Central memory CD4-positive, alpha-beta T cell (primary cell): ENCODE measurements at places on chromosomes 3 and 15.

GRCh38 chr3:157981819-157982218, 124.4 kb downstream of the SHOX2 start:
- no peak for DNase-seq

DNA sequence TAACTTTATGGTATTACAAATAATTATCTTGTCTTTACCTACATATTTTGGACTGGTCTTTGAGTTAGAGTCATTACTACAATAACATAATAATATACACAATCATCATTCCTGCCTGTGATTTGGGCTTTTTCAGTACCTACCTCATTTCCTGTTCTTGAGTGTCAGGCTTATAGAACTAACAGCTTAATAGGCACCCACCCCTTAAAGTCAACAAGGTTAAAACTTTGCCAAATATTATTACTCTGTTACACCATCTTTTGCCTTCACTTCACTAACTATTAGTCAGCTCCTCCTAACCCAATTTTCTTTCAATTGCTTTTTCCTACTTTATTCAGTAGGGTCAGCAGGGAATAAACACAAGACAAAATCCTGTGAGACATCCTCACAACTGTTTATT, 488.7 kb upstream of the AGTR1 start:
- DNase-seq = no peak

GRCh38 chr15:90471769-90472168, 58.0 kb upstream of the CRTC3 start:
- no peak for DNase-seq

DNA sequence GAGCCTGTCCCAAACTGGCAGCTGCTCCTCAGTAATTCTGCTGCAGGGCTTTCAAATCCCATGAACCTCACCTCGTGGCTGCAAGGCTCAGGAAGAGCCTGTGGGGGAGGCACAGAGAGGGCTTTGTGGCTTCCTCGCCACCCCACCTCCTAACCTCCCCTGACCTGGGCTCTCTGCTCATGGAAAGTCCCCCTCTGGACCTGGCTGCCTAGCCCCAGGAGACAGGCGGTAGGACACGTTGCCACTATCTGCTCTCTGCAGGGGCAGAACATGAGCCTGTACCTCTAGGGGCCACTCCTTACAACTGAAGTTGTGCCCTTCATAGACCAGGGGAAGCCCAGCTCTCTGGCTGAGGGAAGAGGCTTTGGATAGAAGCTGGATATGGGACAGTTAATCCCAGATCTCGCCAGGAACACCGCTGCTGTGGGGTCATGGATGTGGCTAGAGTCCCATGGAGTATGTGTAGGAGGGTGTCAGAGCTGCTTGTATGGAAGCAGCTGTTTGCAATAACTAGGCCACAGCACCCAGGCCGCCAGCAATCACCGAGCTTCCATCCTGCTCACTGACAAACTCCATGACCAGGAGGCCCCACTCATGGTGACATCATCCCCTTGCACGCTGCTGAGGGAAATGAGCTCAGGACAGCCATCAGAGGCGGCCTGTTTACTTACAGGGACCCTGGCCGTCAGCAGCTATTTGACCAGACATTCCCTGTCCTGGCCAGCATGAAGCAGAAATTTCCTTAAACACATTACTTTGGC, 34.0 kb upstream of the CILP start:
- no peak for DNase-seq

DNA sequence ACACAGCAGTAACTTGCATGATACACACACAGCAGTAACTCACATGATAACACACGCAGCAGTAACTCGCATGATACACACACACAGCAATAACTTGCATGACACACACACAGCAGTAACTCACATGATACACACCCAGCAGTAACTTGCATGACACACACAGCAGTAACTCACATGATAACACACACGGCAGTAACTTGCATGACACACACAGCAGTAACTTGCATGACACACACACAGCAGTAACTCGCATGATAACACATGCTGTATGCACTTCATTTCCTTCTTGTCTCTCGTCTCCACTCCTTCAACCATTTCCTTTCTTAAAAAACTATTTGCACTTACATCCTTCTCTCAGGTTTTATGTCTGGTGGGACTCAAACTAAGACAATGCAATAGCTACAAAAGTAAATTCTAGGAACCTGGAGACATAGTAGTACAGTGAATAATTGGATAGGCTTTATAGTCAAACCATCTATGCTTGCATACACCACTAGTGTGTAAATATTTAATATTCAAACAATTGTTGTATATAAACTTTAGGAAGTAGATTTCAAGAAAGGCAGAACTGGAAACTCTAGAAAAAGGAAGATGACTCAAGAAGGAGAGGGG, 130.8 kb downstream of the UACA start:
- DNase-seq = no peak

GRCh38 chr3:66035763-66036477, 2.8 kb downstream of the MAGI1 start:
- DNase-seq = no peak

GRCh38 chr3:171622126-171622525, 161.9 kb upstream of the TNIK start:
- DNase-seq = no peak

DNA sequence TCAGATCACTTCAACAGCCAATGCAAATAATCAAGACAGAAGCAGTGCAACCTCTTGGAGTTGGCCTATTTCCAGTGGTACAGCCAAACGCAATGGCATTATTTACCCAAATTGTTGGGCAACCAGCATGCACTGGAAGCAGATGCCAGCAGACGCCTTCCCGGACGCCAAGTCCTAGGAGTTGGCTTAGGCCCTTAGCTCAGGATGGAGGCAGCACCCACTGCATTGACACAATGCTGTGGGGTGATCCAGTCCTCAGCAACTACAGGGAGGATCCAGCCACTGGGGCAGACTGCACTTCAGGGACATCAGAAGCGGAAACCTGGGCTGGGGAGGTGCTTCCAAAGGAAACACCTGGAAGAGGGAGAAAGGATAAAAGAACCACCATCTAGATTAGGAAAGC, 290.4 kb downstream of the FAM43A start:
- DNase-seq = no peak

GRCh38 chr15:96334705-96335410, 4.4 kb downstream of the NR2F2 start:
- no peak for DNase-seq

GRCh38 chr15:44810237-44810636, 73.9 kb downstream of the TRIM69 start:
- DNase-seq = no peak

DNA sequence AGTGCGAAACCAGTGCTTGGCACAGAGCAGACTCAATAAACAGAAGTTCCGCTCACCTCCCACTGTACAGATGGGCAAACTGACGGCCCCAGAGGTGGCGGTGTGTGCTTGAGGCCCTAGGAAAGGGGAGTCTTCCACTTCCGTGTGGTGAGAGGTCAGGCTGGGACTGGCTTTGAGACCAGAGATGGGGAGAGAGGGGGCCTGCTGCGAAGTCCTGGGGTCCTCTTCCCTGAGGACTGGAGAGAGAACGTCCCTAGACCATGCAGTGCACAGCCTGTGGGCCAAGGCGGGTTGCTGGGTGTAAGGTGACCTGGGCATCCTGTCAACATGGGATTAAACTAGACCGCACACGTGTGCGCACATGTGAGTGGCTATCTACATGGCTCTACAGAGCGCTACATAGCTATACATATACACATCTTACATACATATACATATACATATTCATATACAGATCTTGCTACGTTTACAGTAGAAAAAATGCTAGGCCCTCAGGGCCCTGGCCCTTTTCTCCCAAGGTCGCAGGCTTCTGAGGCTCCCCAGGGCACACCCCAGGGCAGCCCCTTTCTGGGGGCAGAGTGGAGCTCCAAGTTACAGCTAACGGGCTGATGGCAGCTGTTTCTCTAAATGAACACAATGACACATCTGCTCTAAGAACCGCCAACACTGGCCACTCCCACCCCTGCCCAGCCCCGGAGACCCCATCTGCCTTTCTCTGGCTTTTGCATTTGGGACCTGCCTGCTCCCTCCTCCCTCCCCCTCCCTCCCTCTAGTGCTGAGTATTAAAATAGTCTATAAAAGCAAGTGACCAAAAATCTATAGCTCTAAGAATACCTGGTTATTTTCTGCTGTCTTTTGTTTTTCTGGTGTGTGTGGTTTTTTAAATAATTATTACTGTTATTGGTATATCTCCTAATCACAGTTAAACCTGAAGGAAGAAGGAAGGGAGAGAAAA, 47.0 kb downstream of the HCN4 start:
- DNase-seq = no peak

- DNase-seq = no peak
Observed at GRCh38 chr3:144482876-144483275, 511.3 kb downstream of the DIPK2A start.
